Posterior cingulate gyrus (tissue), 11 donors: ENCODE measurements at places on chromosomes 13 and 19.

GRCh38 chr13:46053162-46054012 is 841 bp upstream of the ZC3H13 start:
- no peak for DNase-seq

GRCh38 chr13:36432106-36432544 is at the start of gene CCNA1:
Gene CCNA1, plus strand, starts transcription at chr13:36432495. Its CDS starts 562 bp downstream, at chr13:36433057.
- peak; percentile 94 for DNase-seq

DNA sequence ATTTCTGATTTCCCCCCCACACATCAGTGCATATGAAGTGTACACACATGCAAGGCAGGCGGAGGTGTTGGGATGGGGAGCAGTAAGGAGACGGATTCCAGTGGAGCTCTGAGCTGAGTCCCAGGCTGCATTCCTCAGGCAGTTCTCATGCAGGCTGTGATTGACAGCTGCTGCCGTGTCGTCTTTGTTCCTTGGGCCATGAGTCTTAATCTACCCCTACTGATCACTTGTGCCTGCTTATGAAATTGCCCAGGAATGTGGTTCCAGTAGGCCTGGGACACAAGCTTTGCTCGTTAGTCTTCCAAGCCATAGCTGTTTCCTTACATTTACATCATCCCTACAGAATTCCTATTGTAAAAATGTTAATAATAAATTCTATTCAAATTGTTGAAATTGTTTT is 1241.9 kb downstream of the UQCRFS1 start:
- no peak for DNase-seq

GRCh38 chr19:41548954-41549688 is 26.8 kb upstream of the CEACAM21 start:
- no peak for DNase-seq

DNA sequence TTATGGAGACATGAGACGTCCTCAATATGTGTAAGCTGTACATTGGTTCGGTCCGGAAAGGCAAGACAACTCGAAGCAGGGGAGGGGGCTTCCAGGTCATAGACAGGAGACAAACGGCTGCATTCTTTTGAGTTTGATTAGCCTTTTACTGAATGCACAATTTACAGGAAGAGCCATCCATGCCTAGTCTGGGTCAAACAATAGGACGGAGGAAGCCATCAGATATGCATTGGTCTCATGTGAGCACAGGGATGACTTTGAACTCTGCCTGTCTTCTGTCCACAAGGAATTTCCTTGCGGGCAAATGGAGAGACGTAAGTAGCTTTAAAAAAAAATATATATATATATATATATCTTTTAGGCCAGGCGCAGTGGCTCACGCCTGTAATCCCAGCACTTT is 1.9 kb upstream of the CCNP start:
- DNase-seq = no peak

- no peak for DNase-seq
Measured at GRCh38 chr13:50468849-50469669, 374.4 kb downstream of the DLEU7 start.

- no peak for DNase-seq
Measured at GRCh38 chr13:110680852-110681251, 25.1 kb downstream of the CARS2 start.

GRCh38 chr19:40150170-40150569 is 41.1 kb upstream of the MAP3K10 start:
- no peak for DNase-seq

GRCh38 chr19:47699360-47699917 is 13.8 kb upstream of the EHD2 start:
- peak; percentile 57 for DNase-seq

- no peak for DNase-seq
Measured at GRCh38 chr19:40768869-40769268, 6.5 kb upstream of the MIA start.

DNA sequence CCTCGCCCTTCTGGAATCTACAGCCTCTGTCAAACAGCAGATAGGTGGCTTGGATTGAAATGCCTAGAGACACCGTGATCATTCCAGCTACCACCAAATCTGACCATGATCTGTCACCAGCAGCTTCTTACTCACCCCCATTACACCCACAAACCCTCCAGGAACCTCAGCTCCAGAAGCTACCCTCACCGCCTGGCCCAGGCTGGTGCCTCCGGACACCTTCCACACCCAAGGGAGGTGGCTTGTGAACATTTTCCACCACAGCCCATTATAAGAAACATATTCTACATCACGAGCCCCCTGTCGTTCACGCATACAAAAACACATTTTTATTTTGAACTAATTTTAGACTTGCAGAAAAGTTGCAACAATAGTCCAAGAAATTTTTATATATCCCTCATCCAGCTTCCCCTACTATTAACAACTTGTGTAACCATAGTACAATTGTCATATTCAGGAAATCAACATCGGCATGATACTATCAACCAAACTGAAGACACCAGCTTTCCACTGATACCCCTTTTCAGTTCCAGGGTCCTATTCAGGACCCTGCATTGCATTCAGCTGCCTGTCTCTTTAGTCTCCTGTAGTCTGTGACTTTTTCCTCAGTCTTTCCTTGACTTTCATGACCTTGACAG is 15.4 kb upstream of the UBE2L5 start:
- DNase-seq = no peak

GRCh38 chr19:13151605-13152355 is 1.6 kb downstream of the IER2 start:
- DNase-seq = peak; percentile 99

DNA sequence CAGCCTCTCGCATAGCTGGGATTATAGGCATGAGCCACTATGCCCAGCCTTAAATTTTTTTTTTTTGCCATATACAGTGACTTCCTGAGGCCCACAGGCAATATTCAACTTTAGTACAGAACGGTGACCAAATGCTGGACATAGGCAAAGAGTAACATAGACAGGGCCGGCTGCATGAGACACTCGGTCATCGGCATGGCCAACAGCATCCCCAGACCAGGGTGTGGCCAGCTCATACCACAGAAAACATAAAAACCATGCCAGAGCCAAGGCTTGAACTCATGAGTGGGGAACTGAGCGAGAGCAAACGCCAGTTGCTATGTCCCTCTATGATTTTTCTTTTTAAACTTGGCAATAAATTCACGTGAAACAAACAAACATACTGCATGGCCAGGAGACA is 17.0 kb downstream of the KANK2 start:
- no peak for DNase-seq

- no peak for DNase-seq
Measured at GRCh38 chr19:2517881-2518601, 42.1 kb downstream of the GADD45B start.

GRCh38 chr13:47220453-47221140 is 323.7 kb upstream of the HTR2A start:
- no peak for DNase-seq

DNA sequence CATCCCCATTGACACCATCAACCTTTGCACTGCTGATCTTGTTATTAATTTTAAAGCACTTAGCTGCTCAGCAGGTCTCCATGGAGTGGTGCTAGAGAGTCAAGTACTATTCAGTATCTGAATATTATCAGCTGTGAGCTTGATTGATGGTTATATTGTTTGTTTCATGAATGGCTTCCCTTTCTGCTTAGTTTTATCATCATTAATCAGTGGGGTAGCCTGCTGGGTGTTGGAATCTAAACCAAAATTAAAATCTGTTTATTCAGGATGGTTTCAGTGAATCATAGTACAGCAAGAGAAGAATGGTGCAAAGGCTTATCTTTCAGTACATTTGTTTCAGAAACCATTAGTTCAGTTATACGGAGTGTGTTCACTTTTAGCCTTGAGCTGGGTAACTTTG is 42.5 kb upstream of the SCEL start:
- DNase-seq = peak; percentile 11

DNA sequence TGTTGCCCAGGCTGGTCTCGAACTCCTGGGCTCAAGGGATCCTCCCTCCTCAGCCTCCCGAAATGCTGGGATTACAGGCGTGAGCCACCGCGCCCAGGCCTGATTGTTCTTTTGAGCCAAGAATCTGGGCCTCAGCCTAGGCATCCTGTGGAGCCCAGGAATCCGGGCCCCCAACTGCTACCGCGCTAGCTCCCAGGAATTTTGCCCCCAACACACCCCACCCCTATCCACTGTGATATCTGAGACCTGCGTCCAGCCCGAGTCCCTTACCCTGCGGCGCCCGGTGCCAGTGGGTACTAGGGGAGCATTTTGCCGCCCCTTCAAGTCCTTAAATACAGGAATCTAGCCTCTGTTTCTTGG is 838 bp upstream of the MYADM start:
- peak; percentile 80 for DNase-seq

GRCh38 chr13:70108356-70109105 is at the start of gene KLHL1:
Gene KLHL1, minus strand, starts transcription at chr13:70108452. Its CDS starts 753 bp downstream, at chr13:70107699.
- DNase-seq = no peak

- DNase-seq = no peak
Measured at GRCh38 chr13:40992678-40993518, 26.2 kb downstream of the ELF1 start.

DNA sequence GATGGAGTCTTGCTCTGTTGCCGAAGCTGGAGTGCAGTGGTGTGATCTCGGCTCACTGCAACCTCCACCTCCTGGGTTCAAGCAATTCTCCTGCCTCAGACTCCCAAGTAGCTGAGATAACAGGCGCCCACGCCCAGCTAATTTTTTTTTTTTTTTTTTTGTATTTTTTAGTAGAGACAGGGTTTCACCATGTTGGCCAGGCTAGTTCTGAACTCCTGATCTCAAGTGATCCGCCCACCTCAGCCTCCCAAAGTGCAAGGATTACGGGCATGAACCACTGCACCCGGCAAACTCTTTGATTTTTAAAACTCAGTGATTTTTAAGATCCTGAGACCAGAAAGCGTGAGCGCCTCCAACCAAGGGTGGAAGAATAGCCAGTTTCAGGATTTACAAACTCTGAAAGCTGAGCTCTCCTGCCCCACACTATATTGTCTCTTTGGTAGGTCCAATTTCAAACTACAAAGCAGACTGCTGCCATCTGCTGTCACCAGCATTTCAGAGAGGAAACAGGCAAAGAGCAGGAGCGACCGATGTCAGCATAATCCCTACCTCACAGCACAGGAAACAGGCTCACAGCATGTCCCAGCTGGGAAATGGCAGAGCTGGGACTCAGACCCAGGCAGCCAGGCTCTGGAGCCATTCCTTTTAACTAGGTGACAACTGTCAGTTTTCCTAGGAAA is 9.2 kb downstream of the NOSIP start:
- no peak for DNase-seq

DNA sequence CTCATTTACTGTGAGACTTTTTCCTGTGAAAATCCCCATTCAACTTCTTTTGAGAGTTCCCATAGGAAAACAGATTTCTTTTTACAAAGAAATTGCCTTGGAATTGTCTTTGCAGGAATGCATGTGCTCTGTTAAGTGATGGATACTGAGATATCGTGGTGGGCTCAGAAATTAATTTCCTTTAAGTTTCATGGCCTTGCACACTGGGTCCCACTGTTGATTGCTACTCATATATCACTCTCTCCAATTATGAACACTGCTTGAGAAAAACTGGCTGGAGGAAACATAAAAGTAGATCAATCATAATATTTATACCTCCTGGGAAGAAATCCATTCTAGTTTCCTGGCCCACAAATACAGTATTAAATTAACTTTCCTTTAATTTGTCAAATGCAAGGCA is 131.3 kb downstream of the OXGR1 start:
- DNase-seq = no peak

- DNase-seq = no peak
Measured at GRCh38 chr19:14446336-14447036, 13.4 kb downstream of the PKN1 start.

DNA sequence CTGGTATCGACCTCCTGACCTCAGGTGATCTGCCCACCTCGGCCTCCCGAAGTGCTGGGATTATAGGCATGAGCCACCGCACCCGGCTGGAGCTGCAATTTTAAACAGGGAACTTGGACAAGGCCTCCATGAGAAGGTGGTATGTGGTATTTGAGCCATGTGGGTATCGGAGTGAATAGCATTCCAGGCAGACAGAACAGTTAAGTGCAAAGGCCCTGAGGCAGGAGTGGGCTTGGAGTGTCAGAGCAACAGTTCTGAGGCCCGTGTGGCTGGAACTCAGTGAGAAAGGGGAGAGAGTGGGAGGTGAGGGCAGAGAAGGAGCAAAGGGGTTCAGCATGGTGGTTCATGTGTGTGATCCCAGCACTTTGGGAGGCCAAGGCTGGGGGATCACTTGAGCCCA is 2.9 kb downstream of the RCN3 start:
- no peak for DNase-seq

DNA sequence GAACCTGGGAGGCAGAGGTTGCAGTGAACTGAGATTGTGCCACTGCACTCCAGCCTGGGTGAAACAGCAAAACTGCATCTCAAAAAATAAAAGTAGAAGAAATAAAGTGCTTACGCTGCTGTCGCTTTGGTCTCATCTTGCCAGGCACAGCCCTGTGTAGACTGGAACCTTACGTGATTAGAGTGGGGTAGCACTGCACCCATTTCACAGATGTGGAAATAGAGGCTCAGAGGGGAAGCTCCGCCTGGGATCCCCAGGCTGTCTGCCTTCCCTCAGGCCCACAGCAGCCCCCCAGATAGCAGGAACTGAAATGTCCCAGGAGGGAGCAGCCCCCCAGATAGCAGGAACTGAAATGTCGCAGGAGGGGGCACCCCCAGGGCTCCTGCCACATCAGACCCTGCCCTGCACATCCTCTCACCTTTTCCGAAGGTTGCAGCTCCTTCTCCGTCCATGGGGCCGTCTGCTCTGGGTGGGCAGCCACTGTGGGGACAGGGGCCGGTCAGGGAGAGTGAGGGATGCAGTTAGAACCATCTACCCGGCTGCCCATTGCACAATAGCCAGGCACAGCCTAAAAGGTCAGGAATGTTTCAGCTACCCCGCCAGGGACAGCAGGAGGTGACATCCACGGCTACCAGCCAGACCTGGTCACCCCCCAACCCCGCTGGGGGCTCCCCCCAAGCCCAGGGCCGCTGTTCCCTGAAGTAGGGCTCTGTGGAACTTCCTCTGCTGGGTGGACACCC is 1.9 kb downstream of the PLIN4 start:
- no peak for DNase-seq

DNA sequence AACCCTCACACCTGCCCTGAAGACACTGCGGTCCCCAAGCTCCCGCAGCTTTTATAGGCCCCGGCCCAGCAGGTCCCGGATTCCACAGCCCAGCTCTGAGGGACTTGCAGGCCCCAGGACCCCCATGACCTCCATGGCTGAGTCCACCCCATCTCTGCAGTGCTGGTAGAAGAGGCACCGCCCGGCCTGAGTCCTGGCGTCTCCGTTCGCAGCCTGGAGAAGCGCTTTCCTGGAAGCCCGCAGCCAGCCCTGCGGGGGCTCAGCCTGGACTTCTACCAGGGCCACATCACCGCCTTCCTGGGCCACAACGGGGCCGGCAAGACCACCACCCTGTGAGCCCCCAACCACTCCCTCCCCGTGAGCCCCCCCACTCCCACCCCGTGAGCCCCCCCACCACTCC is 9.2 kb downstream of the ABCA7 start:
- no peak for DNase-seq

DNA sequence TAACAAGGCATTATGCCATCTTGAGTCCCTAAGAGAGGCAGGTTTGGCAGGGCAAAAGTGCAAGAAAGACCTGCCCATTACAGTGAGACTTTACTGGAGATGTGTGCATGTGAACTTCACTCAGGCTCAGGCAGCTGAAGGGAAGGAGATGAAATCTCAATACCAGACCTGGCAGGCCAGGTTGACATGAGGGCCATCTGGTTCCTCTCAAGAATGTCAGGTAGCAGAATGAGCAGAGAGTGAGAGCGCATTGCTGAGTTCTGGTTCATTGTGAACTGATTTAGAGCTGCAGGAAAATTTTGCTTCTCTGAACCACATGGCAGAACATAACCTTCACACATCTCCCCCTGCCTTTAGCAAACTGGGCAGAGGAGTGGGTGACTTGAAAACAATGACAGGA is 406.3 kb downstream of the GPC5 start:
- DNase-seq = no peak
